Fibroblast of mammary gland (primary cell): ENCODE measurements at places on chromosomes 1 and 21.
A peak's percentile ranks its signal among the peaks of the same experiment; 100 is the strongest.

- DNase-seq = no peak
Measured at GRCh38 chr1:173222149-173223030, 15.3 kb upstream of the TNFSF4 start.

DNA sequence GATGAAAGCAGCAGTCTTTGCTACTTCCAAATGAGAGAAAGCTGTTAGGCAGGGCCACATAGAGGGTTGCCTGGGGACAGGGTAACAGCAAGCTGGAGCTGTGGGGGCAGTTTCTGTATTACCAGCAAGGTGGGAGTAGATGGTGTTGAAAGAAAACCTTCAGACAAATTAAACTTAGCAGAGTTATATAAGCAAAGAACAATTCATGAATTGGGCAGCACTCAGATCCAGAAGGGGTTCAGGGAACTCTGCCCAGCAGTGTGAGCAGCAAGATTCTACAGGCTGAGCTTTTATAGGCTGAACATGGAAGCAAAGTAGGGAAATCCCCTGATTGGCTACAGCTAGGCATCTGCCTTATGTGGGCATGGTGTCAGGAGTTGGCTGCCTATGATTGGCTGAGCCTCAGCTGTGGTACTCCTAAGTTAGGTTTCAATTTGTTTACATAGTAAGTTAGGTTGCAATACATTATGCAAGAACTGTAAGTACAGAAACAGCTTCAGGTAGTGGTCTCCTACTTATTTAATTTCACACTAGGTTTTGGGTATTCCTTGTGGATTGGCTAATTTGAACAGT is 64.1 kb upstream of the TMPRSS2 start:
- peak; percentile 25 for DNase-seq

- DNase-seq = peak; percentile 95
Measured at GRCh38 chr1:42529724-42530181, 66.7 kb downstream of the CCDC30 start.

- DNase-seq = no peak
Measured at GRCh38 chr1:217004776-217005436, 281.7 kb upstream of the ESRRG start.

DNA sequence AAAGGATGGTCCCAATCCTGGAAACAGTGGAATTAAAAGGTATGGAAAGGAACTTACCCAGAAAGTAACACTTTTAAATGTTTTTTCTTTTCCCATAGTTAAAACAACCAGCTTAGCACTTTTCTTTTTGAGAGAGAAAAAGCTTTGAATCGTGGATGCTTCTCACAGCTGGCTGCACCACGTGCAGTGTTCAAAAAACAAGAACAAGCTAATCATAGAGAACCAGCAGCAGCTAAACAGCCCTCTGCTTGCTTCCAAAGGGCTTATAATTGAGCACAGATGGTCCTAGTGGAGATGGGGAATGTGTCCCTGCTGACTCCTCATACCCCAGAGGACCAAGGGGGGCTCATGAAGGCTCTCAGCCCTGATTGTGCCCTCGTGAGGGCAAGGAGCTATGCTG is 26.4 kb downstream of the UTP25 start:
- DNase-seq = no peak

- DNase-seq = no peak
Measured at GRCh38 chr1:34018285-34018684, 146.7 kb downstream of the CSMD2 start.

DNA sequence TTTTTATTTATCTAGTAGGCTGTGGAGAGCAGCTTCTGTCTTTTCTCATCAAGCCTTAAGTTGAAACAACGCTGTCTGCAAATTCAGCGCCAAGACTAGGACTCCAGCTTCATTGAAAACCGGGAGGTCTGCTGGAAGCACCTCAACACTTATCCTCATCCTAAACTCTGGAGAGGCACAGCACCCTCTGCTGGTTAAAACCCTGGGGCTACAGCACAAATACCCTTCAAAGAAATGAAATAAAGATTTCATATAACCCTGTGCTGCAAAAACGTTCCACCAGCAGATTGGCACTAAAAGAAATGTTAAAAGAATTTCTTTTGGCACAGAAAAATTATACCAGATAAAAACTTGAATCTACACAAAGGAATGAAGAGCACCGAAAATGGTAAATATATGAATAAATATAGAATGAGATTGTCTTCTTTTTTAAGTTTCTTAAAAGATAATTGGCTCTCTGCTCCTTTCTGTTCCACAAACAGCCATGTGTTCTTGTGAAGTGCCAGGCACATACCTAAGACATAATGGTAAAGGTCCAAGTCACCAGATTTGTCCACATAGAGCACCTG is 227.7 kb upstream of the SAMSN1 start:
- peak; percentile 48 for DNase-seq

GRCh38 chr1:2983319-2983705 is 38.0 kb upstream of the ACTRT2 start:
- no peak for DNase-seq

DNA sequence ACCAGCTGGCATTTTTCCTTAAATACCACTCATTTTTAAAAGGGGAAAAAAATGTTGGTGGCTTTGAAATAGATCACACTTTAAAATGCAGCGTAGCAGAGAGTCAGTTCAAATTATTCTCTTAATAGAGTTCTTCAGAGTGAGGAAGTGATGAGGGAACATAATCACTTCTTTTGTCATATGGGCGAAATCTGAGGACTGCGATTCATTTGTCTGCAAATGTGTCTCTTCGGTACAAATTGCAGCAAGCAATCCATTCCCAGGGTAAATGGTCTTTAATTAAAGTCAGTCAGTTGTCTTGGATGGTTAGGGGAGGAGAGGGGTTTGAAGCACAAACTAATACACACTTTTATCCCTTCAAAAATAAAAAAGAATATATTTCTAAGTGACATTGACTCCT is 86.0 kb upstream of the SELENON start:
- no peak for DNase-seq

DNA sequence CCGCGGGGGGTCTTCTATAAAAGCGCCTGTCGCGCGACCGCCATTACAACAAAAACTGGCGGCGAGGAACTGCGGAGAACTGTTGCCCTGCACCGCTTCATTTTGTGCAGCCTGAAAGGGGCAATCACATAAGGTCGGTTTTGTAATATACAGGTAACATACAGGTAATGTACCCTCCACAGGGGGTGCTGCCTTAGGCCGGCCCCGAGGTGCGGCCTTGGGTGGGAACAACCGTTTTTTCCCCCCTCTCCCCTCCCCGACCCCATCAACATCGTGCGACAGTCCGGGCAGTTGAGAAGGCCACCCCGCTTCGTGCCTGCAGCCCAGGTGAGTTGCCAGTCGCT is at the start of gene BRDT:
Gene BRDT, plus strand, starts transcription at position 46 of the 344 bp plus-strand sequence. CDS start 13,354 bp downstream, outside the sequence.
- DNase-seq = no peak

DNA sequence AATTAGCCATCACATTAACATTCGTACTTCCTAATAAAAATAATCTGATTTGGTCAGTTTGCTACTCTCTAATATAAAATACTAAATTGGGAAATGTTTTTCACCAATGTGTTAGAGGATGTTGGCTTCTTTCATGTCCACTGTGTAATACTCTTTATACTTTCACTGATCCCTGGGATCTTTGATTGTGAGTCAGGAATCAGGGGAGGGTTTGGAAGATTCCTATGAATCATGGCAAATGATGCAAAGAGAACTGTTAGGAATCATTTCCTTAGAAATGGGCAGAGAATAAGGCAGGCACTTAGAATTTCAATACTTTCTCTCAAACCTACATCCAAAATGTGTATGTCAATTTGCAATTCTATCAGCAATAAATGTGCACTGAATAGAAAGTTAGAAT is 31.0 kb downstream of the KRTAP24-1 start:
- peak; percentile 51 for DNase-seq

GRCh38 chr1:45331436-45332345 is 5.0 kb downstream of the HPDL start:
- DNase-seq = no peak

DNA sequence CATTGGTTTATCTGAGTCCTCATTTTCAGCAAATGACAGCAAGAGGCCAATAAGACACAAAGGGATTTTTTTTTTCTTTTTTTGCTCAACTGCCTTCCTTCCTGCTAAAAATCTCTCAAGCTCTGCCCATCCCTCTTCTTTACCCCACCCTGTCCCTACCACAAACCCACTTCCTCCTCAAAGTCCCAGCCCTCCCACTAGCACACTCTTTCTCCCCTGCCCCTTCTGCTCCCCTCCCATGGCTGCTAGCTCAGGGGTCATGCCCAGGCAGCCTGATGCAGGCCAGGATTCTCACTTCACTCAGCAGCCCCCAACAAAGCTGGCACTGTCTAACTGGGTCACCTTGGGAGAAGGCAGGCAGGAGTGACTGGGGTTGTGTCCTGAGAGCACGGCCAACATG is 28.8 kb upstream of the PPP2R5A start:
- DNase-seq = no peak

DNA sequence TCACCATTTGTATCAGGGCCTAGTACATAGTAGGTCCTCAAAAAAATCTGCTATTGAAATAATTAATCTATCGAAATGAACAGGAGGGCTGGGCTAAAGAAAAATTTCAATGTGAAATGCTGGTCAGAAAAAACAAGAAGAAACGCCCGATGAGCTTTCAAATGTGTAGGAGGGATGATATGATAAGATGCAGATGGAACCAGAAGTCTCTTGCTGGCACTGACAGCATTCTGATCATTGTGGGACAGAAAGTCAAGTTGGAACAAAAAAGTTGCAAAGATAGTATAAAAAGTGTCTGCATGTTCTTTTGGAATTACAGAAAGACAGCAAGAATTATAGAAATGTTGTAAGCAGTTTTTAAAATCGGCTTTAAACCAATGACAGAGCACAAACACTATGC is 11.1 kb downstream of the G0S2 start:
- DNase-seq = no peak

GRCh38 chr1:70383483-70383882 is 27.6 kb upstream of the CTH start:
- no peak for DNase-seq

DNA sequence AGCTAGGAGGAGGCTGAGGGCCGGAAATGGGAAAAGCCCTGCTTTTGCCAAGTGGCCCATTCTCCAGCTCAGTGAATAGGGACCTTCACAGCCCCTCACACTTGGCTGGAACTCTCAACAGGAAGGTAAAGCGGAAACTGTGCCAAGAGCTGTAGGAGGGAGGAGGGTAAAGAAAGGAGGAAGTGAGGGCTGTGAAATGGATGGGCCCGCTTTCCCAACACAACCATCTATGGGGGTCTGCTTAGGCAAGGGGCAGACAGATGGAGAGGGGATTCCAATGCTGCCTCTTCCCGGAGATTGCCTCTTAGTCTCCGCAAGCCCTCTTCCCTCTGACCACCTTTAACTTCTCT is 5.2 kb downstream of the INKA2 start:
- no peak for DNase-seq

GRCh38 chr1:228778961-228779360 is 43.7 kb downstream of the RHOU start:
- no peak for DNase-seq

DNA sequence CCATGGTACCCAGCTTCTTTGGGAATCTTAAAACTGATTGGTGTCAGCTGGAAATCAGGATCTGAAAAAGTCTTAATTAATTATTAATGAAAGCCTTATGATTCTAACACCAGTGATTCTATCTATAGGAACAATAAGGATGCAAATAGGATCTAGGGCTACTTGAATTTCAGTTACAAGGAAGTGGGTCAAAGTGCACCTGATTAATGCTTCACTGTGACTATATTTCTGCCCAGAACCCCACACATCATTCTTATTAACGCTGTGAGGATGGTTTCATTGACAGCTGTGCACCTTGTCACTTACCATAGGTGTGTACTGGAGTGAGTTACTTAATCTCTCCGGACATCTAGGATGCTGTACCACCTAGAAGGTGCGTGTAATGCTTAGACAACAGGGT is 99.8 kb upstream of the ETV3 start:
- no peak for DNase-seq

- DNase-seq = no peak
Measured at GRCh38 chr1:150793221-150793620, 14.8 kb downstream of the CTSK start.

DNA sequence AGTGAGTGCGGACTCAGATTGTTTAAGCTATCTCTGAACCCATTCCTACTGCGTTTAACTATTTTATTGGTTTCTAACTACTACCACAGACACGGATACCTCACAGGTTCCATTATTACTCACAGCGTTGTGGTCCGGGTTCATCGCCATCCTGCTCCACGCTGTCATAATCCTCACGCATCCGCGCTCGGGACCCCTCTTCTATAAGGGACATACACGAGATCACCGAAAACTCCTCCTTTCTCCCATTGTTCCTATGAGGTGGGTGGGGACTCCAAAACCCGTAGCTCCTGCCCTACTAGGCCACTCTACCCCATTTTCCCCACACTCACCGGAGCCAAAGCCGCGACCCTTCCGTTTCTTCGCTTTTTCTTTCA is 610 bp downstream of the RBM8A start:
- no peak for DNase-seq

GRCh38 chr1:245654460-245655050 is 499.8 kb downstream of the KIF26B start:
- DNase-seq = no peak

GRCh38 chr1:153750026-153750995 is 22.5 kb downstream of the INTS3 start:
- DNase-seq = peak; percentile 77

- DNase-seq = no peak
Measured at GRCh38 chr1:94683886-94684285, 136.3 kb upstream of the SLC44A3 start.

DNA sequence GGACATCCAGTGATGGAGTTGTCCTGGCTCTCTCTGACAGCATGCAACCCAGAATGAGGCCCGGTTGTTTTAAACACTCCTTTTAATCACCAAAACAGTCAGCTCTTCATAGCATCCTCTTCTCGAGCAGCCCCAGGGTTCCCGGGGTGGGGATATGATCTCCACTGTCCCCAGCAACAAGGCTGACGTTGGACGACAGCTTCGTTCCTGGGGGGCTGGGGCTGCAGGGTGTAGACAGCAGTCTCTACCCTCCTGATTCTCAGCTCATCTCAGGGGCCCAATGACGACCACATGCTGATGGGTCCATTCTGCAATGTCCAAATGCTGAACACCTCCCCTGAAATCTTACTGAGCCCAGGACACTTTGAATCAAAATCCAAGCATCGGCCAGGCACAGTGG is 27.0 kb downstream of the TRIM11 start:
- no peak for DNase-seq

GRCh38 chr1:207049514-207049913 is 1.5 kb downstream of the YOD1 start:
- no peak for DNase-seq

DNA sequence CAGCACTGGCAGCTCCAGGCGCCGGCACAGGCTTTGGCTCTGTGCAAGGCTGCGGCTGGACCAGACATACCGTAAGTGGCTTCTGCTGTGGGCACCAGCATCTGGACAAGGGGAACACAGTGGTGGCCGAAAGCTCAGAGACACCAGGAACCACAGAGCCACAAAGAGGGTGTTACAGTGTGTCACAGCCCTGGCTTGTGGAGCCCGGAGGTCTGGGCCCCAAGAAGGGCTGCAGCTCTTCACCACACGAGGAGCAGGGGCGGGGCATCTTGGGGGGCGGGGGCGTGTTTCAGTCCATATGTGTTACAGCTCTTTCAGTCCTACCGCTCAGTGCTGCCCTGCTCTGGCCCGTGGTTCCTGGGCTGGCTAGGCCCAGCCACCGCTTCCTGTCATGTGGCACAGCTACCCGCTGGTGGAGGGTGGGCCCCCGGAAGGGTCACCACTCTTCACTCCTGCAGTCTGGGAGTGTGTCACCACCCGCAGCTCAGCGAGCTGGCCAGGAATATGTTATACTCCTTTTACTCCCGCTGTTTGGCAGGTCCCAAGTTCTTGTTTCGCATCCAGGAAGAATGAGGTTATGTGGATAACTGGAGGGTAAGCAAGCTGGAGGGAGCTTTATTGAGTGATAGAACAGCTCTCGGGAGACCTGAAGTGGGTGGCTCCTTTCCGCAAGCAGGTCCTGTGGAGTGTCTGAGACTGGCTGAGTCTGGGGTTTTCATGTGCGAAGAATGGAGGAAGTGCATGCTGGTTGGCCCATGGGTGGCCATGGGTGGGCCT is 3.3 kb upstream of the LSM10 start:
- DNase-seq = peak; percentile 87
